ENCODE measurements at places on chromosomes 11 and 22. TPM values are rescaled to one million over a fixed set of nuclear protein-coding genes. Genes with fewer than 3 reads are reported as not detected.

Gene ABCC8
- not detected for total RNA-seq

GRCh38 chr11:14073849-14074476 lies 111.4 kb downstream of the SPON1 start:
- H3K36me3 ChIP-seq: no peaks in the 10 kb centered on the region
- H3K27me3 ChIP-seq: no peaks in the 10 kb centered on the region
- no peaks in the 10 kb centered on the region for H3K4me1 ChIP-seq
- DNase-seq: no peak

DNA sequence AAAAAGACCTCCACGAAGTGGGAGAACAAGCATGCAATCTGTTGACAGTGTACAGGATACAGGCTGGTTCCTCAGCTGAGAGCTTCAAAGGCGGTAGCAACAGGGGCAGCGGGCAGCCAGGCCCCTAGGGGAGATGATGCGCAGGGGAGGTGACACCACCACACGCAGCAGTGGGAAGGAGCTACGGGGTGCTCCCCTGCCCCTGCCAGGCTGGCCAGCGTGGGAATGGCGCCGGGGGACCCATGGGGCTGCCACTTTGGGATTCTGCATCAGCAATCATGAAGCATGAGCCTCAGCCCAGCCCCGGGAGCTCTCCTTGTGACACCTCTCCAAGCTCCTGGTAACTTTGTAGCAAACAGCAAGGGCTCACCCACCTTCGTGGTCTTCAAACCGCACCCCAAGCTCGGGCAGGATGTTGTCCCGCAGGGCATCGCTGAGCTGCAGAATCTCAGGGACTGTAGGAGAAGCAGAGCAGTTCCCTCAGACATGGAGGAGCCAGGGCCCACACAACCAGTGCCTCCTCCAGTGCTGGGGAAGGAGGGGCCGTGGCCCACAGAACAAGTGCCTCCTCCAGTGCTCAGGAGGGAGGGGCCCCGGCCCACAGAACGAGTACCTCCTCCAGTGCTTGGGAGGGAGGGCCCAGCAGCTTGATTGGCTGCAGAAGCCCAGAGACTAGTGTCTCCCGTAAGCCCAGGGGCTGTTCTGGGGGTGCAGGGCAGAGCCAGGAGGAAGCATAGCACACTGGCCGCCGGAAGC lies 14.6 kb upstream of the NAP1L4 start:
- DNase-seq: peak; percentile 60
- H3K27me3 ChIP-seq: no peaks in the 10 kb centered on the region
- peaks cover 58% of the 10 kb centered on the region for H3K36me3 ChIP-seq
- no peaks in the 10 kb centered on the region for H3K4me1 ChIP-seq
- no peak overlapping the region for H3K27ac ChIP-seq
- H3K4me3 ChIP-seq: no peak overlapping the region

DNA sequence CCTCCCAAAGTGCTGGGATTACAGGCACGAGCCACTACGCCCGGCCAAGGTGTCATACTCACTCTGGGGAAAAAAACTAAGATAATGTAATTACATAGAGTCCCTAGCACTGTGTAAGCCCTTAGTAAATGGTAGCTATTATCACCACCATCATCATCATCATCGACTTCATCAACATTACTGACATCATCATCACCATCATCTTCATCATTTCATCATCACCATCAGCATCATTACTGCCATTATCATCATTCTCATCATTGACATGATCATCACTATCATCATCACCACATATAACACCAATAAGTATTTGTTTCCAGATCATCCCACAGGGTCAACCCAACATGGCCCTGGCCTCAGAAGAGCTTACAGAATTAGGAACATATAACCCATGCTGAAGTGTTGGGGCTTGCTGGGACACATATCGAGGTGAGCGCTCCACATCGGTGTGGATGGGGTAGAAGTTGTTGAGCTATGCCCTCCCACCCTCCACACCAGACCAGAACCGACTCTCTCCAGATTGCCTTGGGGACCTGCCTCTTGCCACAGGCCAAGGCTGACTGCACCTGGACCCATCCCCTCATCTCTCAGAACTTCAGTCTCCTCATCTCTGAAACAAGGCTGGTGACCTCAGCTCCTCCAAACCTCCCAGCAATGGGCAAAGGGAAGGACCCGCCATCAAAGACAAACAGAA lies 14.7 kb upstream of the CD5 start:
- H3K4me1 ChIP-seq: peaks cover 25% of the 10 kb centered on the region
- DNase-seq: no peak
- H3K36me3 ChIP-seq: no peaks in the 10 kb centered on the region
- H3K27me3 ChIP-seq: no peaks in the 10 kb centered on the region
- H3K4me3 ChIP-seq: no peak overlapping the region

GRCh38 chr11:114135737-114136151 lies 76.2 kb downstream of the ZBTB16 start:
- H3K4me1 ChIP-seq: peaks cover 84% of the 10 kb centered on the region
- no peak for DNase-seq
- H3K4me3 ChIP-seq: no peak overlapping the region
- no peak overlapping the region for H3K27ac ChIP-seq
- H3K27me3 ChIP-seq: no peaks in the 10 kb centered on the region
- no peaks in the 10 kb centered on the region for H3K36me3 ChIP-seq

DNA sequence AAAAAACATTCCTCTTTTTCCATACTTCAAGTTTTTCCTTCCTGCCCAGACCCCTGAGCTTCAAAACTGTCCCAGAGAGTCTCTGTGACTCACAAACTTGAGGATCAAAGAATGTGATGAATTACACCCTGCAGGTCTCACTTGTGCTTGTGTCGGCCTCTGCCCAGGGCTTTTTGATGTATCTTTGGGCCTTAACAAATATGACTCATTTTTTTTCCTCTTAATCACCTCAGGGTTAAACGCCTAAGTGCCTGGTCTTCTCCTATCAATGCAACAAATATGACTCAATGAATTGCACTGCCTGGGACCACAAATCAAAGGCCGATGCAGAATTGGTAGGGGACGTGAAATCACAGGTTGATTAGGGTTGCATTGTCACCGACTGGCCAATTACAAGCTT lies 267.7 kb downstream of the LARGE1 start:
- H3K27ac ChIP-seq: no peak overlapping the region
- no peaks in the 10 kb centered on the region for H3K36me3 ChIP-seq
- no peak for DNase-seq

GRCh38 chr11:95989780-95990179 lies 65.9 kb upstream of the MTMR2 start:
- no peak overlapping the region for H3K27ac ChIP-seq
- H3K4me1 ChIP-seq: no peaks in the 10 kb centered on the region
- no peak overlapping the region for H3K4me3 ChIP-seq
- no peak for DNase-seq
- no peaks in the 10 kb centered on the region for H3K27me3 ChIP-seq

Gene KCNK7
- 11.2 TPM for total RNA-seq

DNA sequence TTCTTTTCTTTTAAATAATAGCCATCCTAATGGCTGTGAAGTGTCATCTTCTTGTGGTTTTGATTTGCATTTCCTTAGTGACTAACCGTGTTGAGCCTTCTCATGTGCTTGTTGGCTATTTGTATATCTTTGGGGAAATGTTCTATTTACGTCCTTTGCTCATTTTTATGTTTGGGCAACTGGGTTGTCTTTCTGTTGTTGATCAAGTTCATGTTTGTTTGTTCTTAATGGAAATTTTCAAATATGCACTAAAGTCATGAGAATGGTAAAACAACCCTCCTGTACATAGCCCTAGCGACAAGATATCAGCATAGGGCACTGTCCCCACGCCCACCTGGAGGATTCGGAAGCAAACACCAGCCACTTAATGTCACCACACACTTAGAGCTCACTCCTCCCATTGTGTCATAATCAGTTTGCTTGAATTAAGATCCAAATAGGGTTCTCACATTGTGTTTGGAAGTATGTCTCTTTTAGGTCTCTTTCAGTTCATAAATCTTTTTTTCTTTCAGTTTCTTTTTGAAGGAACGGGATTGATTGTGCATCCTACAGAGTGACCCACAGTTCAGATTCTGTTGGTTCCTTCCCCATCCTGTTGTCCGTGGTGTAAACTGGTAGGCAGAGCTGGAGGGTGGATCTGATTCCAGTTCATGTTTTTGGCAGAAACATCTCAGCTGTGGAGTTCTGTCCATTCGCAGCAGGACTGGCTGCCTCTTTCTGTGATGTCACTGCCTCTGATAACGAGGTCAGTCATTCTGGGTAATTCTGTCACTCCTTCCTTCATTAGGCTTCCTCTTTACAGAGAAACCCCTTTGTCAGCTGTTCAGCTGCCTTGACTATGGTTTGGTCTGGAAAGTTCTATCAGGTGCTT lies 26.4 kb upstream of the ADORA2A start:
- peak overlapping the region; percentile 57 for H3K27ac ChIP-seq
- no peaks in the 10 kb centered on the region for H3K27me3 ChIP-seq
- peaks cover 11% of the 10 kb centered on the region for H3K36me3 ChIP-seq
- no peak for DNase-seq
- H3K4me1 ChIP-seq: peaks cover 15% of the 10 kb centered on the region

GRCh38 chr11:76524919-76525318 lies 80.1 kb downstream of the EMSY start:
- no peaks in the 10 kb centered on the region for H3K4me1 ChIP-seq
- H3K27me3 ChIP-seq: no peaks in the 10 kb centered on the region
- no peak for DNase-seq
- no peak overlapping the region for H3K27ac ChIP-seq

DNA sequence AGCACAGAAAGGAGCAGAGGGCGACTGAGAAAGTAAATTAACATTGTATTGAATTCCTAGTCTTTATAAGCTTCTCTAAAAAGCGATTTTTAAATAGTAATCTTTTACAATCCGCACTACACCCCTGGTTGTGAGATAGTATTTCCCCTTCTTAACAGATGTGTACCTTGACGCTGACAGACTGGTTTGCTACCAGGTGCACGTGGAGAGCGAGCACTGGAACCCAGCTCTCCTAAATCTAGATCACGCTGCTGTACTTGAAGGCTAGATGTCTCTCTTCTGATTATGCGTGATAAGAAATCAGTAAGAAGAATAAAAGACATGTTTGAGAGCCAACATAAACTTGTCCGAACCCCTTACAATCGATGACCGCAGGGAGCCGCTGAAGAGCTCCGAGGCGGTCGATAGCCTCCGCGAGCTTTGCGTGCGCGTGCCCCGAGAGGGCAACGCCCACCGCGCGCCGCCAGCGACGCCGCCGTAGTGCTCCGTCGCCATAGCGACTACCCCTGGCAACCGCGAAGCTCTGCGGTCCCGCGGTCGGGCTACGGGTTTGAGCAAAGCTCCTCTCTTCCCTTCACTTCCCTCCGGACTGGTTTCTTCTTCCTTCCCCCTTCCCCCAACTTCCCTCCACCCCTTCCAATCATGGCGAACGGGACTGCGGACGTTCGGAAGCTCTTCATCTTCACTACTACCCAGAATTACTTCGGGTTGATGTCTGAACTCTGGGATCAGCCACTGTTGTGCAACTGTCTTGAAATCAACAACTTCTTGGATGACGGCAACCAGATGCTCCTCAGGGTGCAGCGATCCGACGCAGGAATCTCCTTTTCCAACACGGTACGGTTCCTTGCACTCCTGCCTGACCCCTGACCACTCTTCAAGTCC lies at the start of gene DYNC2H1:
DYNC2H1 (plus strand) TSS at position 494 of the 885 bp plus-strand sequence; CDS start at position 643, 149 bp downstream.
- peak; percentile 84 for DNase-seq
- H3K27me3 ChIP-seq: peaks cover 10% of the 10 kb centered on the region
- H3K36me3 ChIP-seq: no peaks in the 10 kb centered on the region
- peak within 1 kb of the TSS; percentile 56 for H3K4me3 ChIP-seq
- H3K4me1 ChIP-seq: peaks cover 11% of the 10 kb centered on the region

GRCh38 chr11:95715777-95716241 lies 73.8 kb downstream of the FAM76B start:
- H3K27me3 ChIP-seq: no peaks in the 10 kb centered on the region
- no peak overlapping the region for H3K4me3 ChIP-seq

DNA sequence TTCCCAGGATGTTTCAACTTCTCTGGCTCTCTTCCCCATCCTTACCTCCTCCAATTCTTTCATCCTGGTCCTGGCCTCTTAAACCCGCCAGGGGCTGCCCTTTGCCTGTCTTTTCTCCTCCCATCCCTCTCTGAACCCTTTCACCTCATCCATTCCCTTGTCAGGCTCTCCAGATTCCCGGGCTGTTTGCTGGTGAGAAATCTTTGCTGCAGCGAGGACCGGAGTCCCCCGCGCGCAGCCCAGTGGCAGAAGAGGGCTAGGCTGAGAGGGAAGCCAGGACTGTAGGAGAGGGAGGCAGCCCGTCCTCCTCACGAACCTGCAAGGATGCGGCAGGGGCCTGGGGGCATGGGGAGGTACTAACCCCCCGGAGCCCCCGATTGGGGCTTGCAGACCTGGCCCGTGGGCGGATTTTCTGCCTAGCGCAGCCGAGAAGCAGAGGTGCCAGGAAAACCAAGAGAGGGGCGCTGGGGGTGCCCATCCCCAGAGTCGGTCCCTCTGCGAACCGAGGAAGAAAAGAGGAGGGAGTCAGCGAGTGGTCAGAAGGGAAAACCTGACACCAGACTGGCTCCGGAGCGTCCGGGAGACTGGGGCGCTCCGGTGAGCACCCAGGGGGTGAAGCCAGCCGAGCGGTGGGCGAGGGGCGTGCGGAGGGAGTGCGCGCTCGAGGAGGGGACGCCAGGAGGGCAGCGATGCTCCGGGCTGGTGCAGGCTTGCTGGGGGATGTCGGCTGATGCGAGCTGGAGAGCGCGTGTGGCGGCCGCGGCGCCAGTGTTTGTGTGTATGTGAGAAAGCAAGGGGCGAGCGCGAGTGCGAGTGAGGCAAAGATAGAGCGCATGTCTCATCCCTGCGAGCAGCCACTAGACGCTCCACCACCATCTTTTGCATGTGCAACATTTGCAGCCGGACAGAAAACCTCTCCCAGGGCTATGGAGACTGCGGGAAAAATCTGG lies at the start of gene GRIA4:
GRIA4 (plus strand) TSS at position 242 of the 950 bp plus-strand sequence. CDS start 925 bp downstream, outside the sequence.
- no peak within 1 kb of the TSS for H3K4me3 ChIP-seq
- no peak for DNase-seq
- H3K36me3 ChIP-seq: no peaks in the 10 kb centered on the region
- H3K27me3 ChIP-seq: peaks cover 2% of the 10 kb centered on the region

DNA sequence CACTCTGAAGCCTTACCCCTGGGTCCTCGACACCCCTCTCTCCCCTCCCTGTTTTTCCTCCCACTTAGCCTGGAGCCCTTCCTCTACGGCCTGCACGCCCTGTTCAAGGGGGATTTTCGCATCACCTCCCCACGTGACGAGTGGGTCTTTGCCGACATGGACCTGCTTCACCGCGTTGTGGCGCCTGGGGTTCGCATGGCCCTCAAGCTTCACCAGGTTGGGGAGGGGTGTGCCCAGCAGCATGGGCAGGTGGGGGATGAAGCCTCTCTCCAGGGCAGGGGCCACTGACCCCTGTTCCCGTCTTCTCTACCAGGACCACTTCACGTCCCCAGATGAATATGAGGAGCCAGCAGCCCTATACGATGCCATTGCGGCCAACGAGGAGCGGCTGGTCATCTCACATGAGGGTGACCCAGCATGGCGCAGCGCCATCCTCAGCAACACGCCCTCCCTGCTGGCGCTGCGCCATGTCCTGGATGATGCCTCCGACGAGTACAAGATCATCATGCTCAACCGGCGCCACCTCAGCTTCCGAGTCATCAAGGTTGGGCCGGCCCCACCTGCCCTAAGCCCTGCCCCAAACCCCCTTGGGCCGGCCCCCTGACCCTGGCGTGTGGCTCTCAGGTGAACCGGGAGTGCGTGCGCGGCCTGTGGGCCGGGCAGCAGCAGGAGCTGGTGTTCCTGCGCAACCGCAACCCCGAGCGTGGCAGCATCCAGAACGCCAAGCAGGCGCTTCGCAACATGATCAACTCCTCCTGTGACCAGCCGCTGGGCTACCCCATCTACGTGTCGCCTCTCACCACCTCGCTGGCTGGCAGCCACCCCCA lies 2.8 kb upstream of the SIPA1 start:
- H3K4me1 ChIP-seq: peaks cover 58% of the 10 kb centered on the region
- H3K27ac ChIP-seq: peak overlapping the region; percentile 68
- peaks cover 41% of the 10 kb centered on the region for H3K36me3 ChIP-seq
- H3K27me3 ChIP-seq: no peaks in the 10 kb centered on the region

Data from natural killer cell (primary cell).